ENCODE measurements at places on chromosomes 12 and 14. TPM values are rescaled to one million over a fixed set of nuclear protein-coding genes. Genes with fewer than 3 reads are reported as not detected.
A peak's percentile ranks its signal among the peaks of the same experiment; 100 is the strongest.

DNA sequence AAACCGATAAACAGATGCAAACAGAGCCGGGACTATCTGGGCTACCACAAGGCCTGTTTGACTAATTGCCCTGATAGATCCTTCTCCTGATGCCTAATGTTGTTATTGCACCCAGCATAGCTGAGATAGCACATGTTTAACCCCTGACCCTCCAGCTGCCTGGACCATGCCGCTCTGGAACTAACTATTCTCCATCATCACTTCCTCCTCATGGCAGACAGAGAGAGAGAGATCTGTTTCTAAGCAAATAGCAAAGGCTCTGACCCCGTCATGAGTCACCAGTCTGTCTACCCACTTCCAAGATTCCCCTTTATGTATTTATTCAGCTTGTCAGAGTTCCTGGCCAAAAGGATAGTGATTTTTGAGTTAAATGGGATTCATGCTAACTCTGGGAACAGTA lies 58.2 kb upstream of the FLRT2 start:
- DNase-seq = no peak

DNA sequence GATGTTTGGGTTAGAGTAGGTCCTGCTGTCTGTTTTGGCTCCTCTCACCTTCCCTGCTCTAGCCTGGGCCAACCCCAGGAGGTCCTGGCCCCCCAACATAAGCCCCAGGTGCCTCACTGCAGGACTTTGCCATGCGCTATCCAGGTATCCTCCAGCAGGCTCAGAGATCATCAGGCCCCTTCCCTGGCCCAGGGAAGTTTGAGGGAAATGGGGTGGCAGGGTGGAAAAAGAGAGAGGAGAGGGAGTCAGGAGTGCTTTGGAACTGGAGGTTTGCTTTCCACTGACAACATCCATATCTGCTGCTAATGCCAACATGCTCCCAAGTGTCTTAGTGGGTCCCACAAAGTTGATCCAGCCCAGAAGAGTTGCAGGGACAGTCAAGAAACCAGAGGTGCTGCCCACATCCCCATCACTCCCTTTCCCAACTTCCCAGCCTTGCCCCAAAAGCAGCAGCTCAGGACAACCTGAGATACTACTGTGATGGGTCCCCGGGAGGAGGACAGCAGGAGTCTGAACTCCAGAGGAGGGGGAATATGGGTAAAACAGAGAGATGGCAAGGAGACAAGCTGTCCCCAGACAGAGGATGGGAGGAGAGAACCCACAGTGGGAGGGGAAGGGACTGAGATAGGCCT lies 677 bp downstream of the TNS2 start:
- DNase-seq = peak; percentile 56

Gene LRTM2
- not detected for total RNA-seq

- DNase-seq = no peak
These were observed 97.7 kb downstream of the SETD3 start for GRCh38 chr14:99382781-99383471.

- DNase-seq = no peak
These were observed 18.3 kb downstream of the SDS start for GRCh38 chr12:113385282-113385882.

GRCh38 chr12:110941391-110941790 lies 21.0 kb upstream of the MYL2 start:
- no peak for DNase-seq

Measured in sciatic nerve (tissue), 2 donors.